ENCODE measurements at places on chromosomes 3 and 15.

DNA sequence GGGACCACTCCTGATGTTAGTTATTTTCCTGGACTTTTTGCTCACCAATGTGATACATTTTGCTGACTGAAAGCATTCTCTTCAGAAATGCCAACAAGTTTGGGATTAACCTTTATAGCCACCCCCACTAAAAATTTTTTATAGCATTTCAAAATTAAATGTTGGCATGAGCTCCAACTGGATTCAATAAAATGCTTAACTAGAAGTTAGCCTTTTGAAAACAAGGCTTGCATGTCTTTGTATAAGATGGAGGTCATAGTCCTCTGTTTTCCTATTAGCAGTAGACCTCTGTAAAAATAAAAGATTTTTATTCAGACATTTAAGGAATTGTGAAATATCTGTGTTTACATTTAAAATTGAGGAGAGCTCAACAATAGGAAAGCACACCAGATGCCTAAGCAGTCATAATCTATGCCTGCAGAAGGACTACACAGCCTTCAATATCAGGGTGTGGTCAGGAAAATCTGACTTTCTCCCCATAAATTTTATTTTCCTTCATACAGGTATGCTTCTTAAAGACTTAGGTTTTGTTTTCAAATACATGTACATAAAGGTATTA, 87.2 kb downstream of the DNAJC13 start:
- DNase-seq: no peak

- DNase-seq: no peak
Measured at GRCh38 chr15:77836121-77836692, 203.5 kb upstream of the LINGO1 start.

DNA sequence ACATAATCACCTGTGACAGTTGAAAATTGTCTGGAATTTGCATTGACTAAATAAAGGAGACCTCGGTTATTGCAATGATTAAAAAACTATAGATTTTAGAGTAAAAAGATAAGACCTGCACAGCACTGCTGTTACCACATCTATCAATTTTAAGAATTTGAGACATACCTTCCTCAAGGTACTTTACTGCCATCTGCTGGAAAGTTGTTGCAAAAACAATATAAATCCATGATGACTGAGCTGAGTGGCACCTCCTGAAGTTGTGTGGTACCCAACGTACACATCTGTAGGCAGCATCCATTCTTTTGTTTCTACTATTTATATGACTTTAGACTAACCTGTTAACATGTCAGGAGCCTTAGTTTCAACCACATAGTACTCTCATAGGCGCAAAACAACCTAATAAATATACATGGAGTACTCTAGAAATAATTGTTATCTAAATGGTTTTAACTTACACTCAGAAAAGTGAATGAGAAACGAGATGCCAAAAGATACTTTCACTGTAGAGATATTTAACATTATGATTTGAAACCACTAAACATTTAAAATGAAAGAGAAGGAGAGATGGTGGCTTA, 106.7 kb downstream of the GHSR start:
- DNase-seq: no peak

- DNase-seq: no peak
Measured at GRCh38 chr15:79874242-79874641, 22.6 kb downstream of the MTHFS start.

- no peak for DNase-seq
Measured at GRCh38 chr3:36876181-36876936, 68.5 kb downstream of the TRANK1 start.

GRCh38 chr3:57910990-57911389, 97.2 kb upstream of the FLNB start:
- DNase-seq: no peak

DNA sequence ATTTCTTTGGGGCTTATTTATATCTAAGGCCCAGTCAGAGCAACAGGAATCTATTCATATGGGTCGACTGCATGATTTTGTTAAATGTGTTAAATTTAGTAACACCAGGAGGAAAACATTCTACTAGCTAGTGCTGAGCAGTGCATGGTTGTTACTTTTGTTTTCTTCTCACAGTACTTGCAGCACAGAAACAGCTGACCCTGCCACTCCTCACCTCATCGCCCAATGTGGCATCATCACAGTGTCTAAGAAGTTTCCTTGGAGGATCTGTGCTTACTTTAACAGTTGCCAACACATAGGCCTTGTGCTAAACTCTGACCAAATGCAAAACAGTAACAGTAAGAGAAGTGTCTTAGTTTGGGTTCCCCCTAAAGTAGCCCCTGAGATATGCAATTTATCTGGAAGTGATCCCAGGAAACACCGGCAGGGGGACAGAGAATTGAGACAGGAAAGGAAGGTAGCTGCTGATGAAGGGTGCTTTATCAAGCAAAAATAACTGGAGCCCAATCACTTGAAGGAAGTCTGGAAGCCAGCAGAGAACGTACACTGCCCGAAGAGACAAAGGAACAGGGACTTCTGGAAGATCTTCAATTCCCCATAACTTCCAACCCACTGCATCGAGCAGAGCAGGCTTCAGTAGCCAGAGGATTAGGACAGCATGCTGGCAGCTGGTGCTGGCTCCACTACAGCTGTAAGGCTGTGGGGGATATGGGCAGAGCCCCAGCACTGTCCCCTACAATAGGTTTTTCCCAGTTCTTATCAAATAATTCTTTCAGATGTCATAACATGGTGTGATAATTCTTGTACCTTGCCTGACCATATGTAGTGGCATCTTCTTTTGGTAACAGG, 36.0 kb upstream of the ULK4 start:
- DNase-seq: no peak

GRCh38 chr3:13681931-13682330, 133.0 kb downstream of the FBLN2 start:
- DNase-seq: no peak

GRCh38 chr3:138724443-138724842, 110.3 kb downstream of the PIK3CB start:
- DNase-seq: no peak

DNA sequence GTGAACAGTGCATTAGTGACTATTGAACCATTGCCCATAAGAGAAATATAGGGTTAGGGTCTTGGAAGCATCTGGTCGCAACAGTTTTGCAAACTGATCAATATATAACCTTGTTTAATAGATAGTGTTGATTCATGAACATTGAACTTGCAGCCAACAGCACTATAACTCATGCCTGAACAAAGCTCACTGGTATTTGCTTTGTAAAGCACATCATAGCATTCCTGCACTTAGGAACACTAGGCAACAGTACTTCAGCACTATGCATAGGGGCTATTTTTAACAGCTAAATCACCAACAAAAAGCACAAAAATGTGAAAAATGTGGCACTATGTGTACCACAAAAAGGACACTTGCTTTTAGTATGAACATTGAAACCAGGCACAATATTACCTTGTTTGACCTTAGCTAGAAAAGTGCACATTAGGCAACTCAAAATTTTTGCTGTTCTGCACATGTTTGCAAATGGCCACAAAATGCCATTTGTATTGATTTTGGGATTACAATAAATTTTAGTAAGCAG, 68.0 kb downstream of the OXNAD1 start:
- no peak for DNase-seq

DNA sequence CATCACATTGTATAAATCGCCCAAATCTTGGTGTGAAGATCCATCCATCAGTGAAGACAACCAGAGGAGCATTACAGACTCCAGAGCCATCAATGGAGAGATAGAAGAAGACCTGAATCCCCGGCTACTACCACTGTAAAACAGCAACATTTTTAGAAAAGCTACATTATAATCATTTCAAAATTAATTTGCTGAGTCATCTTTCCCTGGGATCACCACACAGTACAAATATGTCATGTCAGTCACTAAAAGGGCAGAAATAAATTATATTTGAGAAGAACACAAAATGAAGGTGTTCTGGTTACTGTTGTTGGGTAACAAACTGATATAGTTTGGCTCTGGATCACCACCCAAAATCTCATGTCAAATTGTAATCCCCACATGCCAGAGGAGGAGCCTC, 218.5 kb upstream of the STT3B start:
- no peak for DNase-seq

Measured in activated T-helper 9 cell treated with anti-CD3 and anti-CD28 coated beads, Interleukin-2, amount 50 U/mL, for 16 hours (primary cell).